ENCODE measurements at places on chromosomes 1 and 21.

GRCh38 chr1:55747408-55747841, 532.3 kb upstream of the USP24 start:
- no peak overlapping the region for H3K4me3 ChIP-seq

DNA sequence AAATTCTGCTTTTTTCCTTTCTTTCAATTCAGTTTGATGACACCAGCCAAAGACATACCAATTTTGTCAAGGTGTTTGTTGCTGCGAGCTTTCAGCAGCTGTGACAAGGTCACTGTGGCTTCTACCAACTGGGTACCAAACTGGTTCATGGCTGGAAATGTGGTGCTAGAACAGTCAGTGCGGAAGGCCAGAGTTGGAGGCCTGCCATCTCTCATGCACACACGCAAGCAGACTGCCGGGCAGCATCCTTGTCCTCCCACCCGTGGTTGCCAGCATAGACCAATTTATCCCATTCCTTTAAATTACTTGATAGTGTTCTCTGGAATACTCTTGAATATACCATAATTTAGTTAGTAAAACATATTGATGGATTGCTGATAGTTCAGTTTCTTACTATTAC, 79.9 kb upstream of the GPR52 start:
- H3K36me3 ChIP-seq, result no peaks in the 10 kb centered on the region
- no peak for DNase-seq
- H3K27me3 ChIP-seq, result no peaks in the 10 kb centered on the region
- no peak overlapping the region for H3K4me3 ChIP-seq
- H3K27ac ChIP-seq, result no peak overlapping the region

GRCh38 chr1:246726255-246726679, 2.1 kb downstream of the SCCPDH start:
- no peak for DNase-seq
- peaks cover 5% of the 10 kb centered on the region for H3K4me1 ChIP-seq
- H3K4me3 ChIP-seq, result no peak overlapping the region
- H3K36me3 ChIP-seq, result no peaks in the 10 kb centered on the region
- no peaks in the 10 kb centered on the region for H3K27me3 ChIP-seq
- H3K27ac ChIP-seq, result no peak overlapping the region

- no peaks in the 10 kb centered on the region for H3K4me1 ChIP-seq
- no peaks in the 10 kb centered on the region for H3K27me3 ChIP-seq
- no peak for DNase-seq
- no peaks in the 10 kb centered on the region for H3K36me3 ChIP-seq
Measured at GRCh38 chr21:36834192-36834591, 132.3 kb downstream of the HLCS start.

DNA sequence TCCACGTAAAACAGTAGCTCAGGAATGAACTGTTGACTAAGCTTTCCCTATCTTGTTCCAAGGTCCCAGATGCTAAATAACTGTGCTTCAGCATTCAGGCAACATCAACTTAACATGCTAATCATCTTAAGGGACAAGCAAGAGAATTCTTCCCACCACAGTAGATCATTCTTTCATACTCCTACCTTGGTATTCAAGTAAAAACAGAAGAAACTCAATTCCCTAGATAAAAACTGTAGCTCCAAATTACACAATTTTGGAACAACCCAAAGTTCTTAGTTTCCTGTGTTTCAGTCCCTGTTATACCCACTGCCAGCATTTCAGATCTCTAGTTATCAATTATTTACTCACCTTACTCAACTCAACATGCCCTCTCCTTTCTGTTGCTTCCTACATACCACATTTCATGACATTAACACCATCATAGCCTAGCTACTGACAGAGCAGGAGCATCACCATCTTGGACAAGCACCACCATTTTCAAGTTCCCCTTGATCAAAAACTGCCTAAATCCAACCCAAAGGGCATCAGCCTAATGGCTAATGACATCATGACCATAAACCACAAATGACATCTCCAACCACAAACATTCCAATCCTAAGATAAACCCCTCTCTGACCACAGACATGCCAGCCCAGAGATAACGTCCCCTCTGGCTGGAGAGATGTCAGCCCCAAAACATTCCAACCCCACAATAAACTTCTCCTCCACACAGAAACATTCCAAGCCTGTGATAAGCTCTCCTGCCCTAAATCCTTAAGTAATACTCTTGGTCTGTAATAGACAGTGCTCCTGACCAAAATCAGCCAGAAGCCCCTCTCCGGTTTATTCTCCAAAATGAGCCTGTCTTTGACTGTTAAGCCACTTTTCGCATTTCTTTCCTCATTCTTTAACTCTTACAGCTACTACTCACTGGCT, 191.2 kb downstream of the RERE start:
- H3K36me3 ChIP-seq, result no peaks in the 10 kb centered on the region
- no peak overlapping the region for H3K4me3 ChIP-seq
- no peak for DNase-seq
- H3K27ac ChIP-seq, result no peak overlapping the region
- no peaks in the 10 kb centered on the region for H3K27me3 ChIP-seq

DNA sequence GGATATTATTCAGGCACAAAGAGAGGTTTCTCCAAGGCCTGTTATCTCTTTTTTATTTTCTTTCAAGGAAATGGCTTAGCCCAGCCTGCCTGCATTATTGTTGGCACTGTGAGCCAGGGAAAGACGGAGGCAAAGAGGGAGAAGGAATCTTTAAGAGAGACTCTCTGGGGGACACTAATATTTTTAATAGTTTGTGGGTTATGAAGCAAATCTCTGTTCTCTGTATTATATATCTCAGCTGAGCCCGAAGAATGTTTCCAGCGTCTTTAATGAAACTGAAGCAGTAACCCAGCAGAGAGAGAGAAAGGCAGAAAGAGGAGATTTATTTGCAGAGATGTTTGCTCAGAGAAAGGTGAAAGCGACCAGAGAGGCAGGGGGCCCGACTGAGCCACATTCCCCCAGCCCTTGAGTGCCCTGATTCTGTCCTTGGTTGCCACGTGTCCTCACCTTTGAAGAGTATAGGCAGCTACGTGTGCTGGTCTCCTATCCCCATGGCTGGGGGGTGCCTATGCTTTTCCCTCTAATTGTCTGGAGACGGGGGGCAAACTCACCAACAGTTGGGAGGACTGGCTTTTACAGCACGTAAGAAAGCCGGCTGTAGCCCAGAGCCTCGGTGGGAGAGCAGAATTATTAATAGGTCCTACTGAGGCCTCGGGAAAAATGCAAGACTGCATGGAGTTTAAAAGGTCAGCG, 166.4 kb downstream of the TRABD2B start:
- H3K4me1 ChIP-seq, result no peaks in the 10 kb centered on the region
- no peak for DNase-seq
- no peaks in the 10 kb centered on the region for H3K36me3 ChIP-seq
- no peak overlapping the region for H3K27ac ChIP-seq
- no peak overlapping the region for H3K4me3 ChIP-seq

DNA sequence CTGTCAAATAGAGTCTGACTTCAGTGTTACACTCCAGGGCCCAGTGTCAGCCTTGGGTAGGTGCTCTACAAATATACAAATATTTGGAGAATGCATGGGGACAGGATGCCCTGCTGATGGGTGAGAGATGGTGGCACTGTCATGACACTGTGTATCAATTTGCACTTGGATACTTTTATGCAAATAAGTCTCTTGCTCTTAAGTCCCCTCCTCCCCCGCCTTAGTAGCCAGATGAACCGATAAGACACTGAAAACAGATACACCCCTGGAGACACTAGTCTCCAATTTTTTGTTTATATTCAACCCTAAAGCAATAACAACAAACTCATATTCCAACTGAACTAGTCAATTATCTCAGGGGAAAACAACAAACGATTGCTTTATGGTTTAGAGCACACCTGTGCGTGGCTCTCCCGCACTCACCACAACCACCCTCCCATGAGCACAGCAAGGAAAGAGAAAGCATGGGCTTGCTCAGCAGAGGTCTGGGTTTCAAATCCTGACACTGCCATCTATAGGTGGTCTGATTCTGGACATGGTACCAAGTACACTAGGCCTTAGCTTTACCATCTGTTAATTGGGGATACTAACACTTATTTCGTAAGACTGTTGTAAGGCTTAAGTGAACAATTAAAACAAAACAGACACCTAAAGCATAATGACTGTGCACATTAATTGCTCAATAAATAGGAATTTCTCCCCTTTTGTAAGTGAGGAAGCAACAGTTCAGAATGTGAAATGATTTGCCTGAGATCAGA, 50.3 kb downstream of the HIVEP3 start:
- no peaks in the 10 kb centered on the region for H3K27me3 ChIP-seq
- no peaks in the 10 kb centered on the region for H3K4me1 ChIP-seq
- no peak for DNase-seq
- H3K4me3 ChIP-seq, result no peak overlapping the region
- no peaks in the 10 kb centered on the region for H3K36me3 ChIP-seq

DNA sequence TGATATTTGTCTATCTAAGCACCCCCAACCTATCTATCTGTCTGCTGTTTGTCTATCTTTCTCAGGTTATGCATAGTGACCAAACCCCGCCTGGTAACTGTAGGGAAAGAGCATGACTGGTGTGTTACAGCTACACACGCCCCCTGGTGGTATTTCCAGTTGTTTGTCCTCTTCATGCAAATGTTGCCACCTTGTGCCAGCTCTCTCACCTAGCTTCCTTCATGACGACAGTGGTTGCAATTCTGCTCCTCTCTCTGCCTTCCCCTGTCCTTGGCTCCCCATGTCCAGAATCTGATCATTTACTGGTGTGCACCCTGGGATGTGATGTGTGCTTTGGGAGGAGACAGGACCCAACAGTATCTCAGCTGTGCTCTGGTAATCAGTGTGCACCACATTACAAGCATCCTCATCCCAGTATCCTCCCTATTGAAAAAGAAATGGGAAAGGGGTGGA, 8.1 kb upstream of the INKA2 start:
- no peaks in the 10 kb centered on the region for H3K36me3 ChIP-seq
- no peak overlapping the region for H3K27ac ChIP-seq
- H3K4me3 ChIP-seq, result no peak overlapping the region
- no peaks in the 10 kb centered on the region for H3K27me3 ChIP-seq
- H3K4me1 ChIP-seq, result no peaks in the 10 kb centered on the region

GRCh38 chr1:64530969-64531692, 61.2 kb downstream of the CACHD1 start:
- H3K36me3 ChIP-seq, result no peaks in the 10 kb centered on the region
- no peaks in the 10 kb centered on the region for H3K4me1 ChIP-seq
- no peak overlapping the region for H3K4me3 ChIP-seq
- H3K27ac ChIP-seq, result no peak overlapping the region
- DNase-seq, result no peak
- no peaks in the 10 kb centered on the region for H3K27me3 ChIP-seq

- no peak overlapping the region for H3K27ac ChIP-seq
- no peak overlapping the region for H3K4me3 ChIP-seq
- no peaks in the 10 kb centered on the region for H3K4me1 ChIP-seq
- H3K27me3 ChIP-seq, result no peaks in the 10 kb centered on the region
- no peak for DNase-seq
Measured at GRCh38 chr1:229088711-229089110, 182.2 kb upstream of the RAB4A start.

GRCh38 chr1:211355873-211356272, 29.2 kb downstream of the TRAF5 start:
- H3K27me3 ChIP-seq, result no peaks in the 10 kb centered on the region
- no peak overlapping the region for H3K27ac ChIP-seq
- peaks cover 27% of the 10 kb centered on the region for H3K36me3 ChIP-seq
- DNase-seq, result no peak
- peaks cover 29% of the 10 kb centered on the region for H3K4me1 ChIP-seq

- DNase-seq, result no peak
- H3K4me1 ChIP-seq, result no peaks in the 10 kb centered on the region
- no peaks in the 10 kb centered on the region for H3K36me3 ChIP-seq
- H3K27ac ChIP-seq, result no peak overlapping the region
Measured at GRCh38 chr1:14679027-14679688, 80.7 kb downstream of the KAZN start.

DNA sequence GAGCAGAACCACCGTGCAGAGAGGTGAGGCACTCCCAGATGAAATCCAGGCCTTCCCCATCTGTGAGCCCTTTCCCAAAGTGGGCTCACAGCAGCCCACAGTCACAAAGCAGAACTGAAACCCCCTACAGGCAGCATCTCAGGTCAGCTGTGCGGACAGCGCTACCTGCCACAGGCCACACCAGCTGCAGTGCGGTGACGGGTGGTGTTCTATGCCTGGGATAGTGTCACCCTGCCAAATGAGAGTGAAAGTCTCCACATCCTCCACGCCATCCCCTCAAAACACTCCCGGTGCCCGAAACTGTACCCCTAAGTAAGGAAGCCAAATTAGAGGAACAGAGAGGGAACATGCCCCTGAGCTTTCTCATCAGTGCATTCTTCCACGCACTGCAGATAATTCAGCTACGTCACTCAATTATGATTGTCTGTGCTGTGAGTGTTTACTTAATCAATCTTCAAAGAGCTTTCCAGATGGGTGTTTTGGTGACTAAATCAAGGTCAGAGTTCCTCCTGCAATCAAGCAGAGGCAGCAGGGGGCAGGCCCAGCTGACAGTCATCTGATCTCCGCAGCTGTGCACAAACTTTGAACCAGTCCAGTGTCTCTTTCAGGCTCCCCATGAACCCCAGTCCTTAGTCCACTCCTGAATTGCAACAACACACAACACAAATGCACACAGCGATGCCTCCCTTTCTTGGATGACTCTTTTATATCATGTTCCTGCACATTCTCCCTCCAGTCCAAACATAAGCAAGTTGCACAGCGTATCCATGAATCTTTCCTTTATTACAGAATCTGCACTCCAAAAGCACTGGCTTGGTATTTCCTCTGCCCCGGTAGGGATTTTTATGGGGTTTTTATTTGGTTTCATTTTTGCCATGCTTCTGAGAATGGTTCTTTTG, 150.0 kb downstream of the TOMM20 start:
- peak overlapping the region; percentile 87 for H3K27ac ChIP-seq
- no peaks in the 10 kb centered on the region for H3K36me3 ChIP-seq
- peaks cover 43% of the 10 kb centered on the region for H3K4me1 ChIP-seq
- peak; percentile 64 for DNase-seq
- H3K4me3 ChIP-seq, result peak overlapping the region; percentile 1

DNA sequence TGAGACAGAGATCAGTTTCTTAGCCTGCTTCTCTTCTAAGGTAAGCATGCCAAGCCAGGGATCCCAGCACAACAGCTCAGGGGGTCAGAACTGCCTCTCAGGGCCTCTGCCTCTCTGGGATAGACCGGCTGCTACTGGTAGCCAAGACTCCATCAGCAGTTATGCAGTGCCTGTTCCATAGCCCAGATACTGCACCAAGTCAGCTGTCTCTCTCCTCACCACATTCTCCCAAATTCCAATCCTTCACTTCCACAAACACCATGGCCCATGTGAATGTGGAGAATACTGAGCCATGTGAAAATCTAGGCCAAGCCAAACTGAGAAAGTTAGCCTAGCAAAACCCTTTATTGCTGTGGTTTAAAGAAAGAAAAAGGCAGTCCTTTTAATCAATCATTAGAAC, 37.5 kb downstream of the CDC42BPA start:
- no peaks in the 10 kb centered on the region for H3K4me1 ChIP-seq
- no peak overlapping the region for H3K27ac ChIP-seq
- H3K36me3 ChIP-seq, result no peaks in the 10 kb centered on the region
- DNase-seq, result no peak
- no peaks in the 10 kb centered on the region for H3K27me3 ChIP-seq
- no peak overlapping the region for H3K4me3 ChIP-seq
